Left cardiac atrium (tissue), 4 donors: ENCODE measurements at places on chromosomes 2 and 18. TPM values are rescaled to one million over a fixed set of nuclear protein-coding genes. Genes with fewer than 3 reads are reported as not detected.

- no peak for DNase-seq
Measured at GRCh38 chr2:14681608-14682007, 49.1 kb downstream of the LRATD1 start.

GRCh38 chr2:72973566-72974435 lies 56.5 kb downstream of the EMX1 start:
- no peak for DNase-seq

- no peak for DNase-seq
Measured at GRCh38 chr2:241739651-241740050, 5.2 kb downstream of the D2HGDH start.

DNA sequence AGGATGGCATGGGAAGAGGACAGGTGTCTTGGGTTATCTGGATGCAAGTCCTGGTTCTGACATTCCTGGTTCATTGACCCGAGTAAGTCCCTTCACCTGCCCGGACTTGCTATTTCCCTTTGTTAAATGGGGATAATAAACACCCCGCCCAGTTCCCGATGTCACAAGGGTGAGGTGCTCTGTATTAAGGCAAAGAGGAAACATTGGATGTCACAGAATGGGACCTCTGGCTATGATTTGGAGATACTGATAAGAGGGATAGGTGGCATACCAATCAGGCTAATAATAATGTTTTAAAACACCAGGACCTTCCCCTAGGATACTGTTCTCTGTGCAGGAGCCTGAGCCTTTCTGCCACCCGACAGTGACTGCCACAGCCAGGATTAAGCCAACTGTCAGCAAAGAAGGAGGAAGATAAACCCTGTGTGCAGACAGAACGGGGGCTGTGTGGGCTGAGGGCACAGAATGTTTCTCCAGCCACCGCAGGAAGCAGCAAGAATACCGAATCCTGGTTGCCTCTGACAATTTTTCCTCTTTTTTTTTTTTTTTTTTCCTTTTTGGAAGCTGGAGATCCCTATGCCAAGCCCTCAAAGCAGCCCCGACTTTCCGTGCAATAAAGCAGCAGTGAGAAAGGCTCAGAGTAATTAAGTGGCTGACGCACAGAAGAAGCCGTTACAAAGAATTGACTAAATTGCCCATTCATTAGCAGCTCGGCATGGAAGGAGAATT lies 336.6 kb downstream of the SMAD2 start:
- no peak for DNase-seq

DNA sequence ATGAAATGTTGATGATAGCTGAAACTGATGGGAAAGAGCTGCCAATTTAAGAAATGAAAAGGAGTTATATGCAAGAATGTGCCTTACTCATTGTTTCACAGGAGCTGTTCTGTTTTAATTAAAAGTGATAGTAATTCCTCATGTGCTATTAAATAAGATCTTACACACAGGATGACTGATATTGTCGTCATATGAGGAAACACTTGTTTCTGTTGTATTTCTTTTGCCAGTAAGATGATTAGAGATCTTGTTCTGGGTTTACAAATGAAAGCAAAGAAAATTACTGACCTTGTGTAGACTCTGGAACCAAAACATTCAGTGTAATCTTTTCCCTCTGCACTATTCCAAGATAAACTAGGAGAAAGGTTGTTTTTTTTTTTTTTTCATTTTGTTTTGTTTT lies 123.6 kb downstream of the MAP3K20 start:
- DNase-seq, result no peak

GRCh38 chr18:76620321-76621170 lies 125.5 kb upstream of the ZNF516 start:
- peak; percentile 68 for DNase-seq

DNA sequence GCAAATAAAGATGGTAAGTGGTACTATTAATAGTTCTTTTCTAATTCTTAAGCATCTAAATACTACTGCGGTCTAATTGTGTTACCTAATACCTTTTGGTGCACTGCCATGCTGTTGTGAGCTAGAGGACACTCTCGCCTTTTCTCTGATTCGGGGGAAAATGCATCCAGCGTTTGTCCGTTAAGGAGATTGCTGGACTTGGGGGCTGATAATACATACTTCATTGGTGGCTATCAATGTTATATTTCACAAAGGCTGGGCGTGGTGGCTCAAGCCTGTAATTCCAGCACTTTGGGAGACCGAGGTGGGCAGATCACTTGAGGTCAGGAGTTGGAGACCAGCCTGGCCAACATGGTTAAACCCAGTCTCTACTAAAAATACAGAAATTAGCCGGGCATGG lies 141.7 kb upstream of the TWIST2 start:
- DNase-seq, result no peak

The ZNF519 gene
- 4.8 TPM for total RNA-seq

The KCNG2 gene
- not detected for total RNA-seq

The SCN1A gene
- 0.32 TPM for total RNA-seq

DNA sequence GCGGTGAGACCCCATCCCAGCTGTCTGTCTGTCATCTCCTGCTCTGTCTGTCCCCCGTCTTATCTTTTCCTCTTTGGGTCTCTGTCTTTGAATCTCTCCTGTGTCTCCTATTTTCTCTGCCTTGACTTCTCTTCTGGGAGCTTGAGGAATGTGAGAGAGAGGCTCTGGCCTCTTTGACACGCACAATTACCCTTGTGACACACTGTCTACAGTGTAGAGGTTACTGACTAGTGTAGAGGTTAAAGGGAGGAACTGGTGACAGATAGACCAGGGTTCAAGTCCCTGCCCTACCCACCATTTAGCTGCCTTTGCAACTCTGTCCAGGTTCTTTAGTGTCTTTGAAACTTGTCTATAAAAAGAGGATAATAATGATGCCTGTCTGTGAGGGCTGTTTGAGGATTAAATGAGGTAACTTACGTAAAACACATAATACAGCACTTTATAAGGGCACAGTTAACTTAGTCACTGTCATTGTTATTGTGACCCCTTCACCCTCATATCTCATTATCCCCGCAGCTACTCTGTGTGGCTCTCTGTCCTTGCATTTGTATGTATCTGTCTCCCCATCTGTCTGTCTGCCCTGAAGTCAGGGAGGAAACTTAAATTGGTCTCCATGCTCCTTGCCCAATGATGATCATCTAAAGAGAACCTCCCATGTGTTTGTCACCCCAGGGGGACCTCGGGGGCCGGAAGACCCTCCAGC lies 19.9 kb downstream of the SEMA4F start:
- DNase-seq, result no peak

GRCh38 chr2:172977270-172978062 lies 98.2 kb upstream of the MAP3K20 start:
- DNase-seq, result no peak

DNA sequence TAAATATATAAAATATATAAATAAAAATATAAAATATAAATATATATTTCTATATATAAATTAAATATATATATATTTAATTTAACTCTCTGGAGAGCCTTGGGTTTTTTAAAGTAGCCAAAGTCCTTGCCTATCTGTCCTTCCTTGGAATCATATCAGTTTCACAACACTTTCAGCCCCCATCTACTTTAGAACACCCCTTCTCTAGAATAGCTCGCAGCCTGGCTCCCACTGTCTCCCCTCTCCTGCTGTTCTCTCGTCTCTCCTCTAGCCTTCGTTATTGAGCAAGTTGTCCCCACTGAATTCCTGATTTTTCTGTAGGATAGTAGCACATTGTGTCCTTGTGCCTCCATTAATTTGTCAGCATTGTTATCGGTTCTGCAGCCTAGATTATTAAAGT lies 677.0 kb downstream of the RNF144A start:
- DNase-seq, result no peak
